ENCODE measurements at places on chromosomes 7 and 10.

GRCh38 chr10:70847659-70848360 lies 32.1 kb downstream of the SGPL1 start:
- no peak for DNase-seq

DNA sequence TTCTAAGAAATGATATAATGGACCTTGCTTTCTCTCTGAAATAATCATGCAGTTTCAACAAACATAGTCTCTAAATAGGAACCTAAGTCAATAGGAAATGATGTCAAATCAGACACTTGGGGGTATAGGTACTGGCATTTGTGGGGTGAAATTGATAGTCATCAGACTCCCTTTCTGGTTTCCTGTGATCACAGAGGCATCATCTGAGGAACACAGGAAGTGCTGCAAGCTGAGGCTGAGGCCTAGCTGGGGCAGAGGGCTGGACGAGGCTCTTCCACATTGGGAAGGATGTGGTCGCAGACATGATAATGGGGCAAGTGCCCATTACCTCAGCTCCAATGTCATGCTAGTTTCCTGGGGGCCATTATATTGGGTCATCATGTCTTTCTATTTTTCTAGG lies 33.5 kb upstream of the TARP start:
- DNase-seq = no peak

DNA sequence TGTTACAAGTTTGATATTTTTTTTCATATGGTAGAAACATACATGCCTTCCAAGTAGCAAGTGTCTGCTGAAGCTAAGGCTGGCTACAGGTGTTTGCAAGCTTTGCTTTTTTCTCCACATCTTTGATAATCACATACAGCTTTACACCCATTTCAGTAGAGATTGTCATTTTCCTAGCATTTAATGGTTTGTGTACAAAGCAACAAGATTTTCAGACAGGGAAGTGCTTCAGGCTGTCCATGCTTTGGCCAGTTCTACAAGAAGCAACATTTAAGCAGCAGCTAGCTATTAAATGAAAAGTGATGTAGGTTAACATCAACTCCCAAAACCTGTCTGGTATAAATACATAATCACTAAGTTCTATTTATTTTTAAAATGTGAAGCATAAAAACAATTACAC lies 2.3 kb downstream of the HDAC9 start:
- no peak for DNase-seq

- DNase-seq = peak; percentile 50
Observed at GRCh38 chr10:79069325-79070080, 737 bp downstream of the ZMIZ1 start.

GRCh38 chr10:86403183-86403797 lies 36.7 kb upstream of the GRID1 start:
- no peak for DNase-seq

DNA sequence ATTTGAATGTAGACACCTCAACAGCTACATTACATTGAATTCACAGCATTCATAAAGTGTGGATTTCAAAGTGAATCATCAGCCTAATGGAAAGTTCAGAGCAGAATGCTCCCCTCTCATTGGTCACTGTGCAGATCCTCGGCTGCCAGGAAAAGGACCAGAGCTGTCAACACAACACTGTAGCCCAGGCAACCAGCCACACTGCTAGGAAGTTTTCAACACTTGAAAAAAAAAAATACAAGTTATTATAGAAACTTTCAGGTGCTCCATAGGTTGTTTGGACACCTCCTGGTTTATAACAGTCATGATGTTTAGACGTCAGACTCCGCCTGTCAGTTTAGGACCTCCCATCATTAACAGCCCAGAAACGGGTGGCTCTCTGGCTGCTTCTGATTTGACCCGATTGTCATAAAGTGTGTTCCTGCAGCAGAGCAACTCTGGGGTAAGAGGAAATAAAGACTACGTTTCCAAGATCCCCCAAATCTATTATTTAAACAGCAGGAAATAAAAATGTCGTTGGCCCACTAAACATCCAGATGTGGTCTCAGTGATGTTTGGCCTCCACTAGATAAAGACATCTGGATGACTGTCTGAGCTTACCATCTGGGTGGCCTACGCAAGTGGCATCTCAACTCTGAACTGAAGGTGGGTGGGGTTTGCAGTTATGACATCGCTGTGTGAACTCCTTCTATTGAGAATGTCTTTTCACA lies 117.4 kb downstream of the CABCOCO1 start:
- DNase-seq = peak; percentile 43
